ENCODE measurements at places on chromosomes 1 and 21. TPM values are rescaled to one million over a fixed set of nuclear protein-coding genes. Genes with fewer than 3 reads are reported as not detected.

- no peak for DNase-seq
Measured at GRCh38 chr1:36894824-36895223, 139.5 kb downstream of the GRIK3 start.

GRCh38 chr1:33047839-33048305, 11.2 kb upstream of the AK2 start:
- no peak for DNase-seq

INSRR gene
- total RNA-seq = 0.03 TPM

- DNase-seq = no peak
Measured at GRCh38 chr1:65527707-65528503, 107.4 kb downstream of the LEPR start.

DNA sequence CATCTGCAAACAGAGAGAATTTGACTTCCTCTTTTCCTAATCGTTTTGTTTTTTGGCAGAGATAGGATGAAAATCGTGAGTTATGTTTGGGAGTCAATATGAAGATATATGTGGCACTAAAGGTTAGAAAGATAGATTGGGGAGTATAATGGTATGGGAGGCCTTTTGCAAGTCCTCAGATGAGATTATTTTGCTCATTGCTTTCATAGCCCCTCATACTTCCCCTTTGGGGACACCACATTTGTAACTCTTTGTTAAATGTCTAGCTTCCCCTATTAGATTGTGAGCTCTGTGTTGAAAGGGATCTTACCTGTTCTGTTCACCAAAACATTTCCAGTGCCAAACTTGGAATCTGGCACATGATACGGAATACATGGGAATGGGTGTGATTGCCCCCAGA, 30.2 kb downstream of the RAVER2 start:
- DNase-seq = no peak

GRCh38 chr1:154666051-154666790, 58.2 kb upstream of the ADAR start:
- no peak for DNase-seq

GRCh38 chr1:20008391-20008841, 29.0 kb upstream of the PLA2G2A start:
- no peak for DNase-seq

GRCh38 chr1:55035904-55036303, 3.4 kb upstream of the PCSK9 start:
- DNase-seq = no peak

- DNase-seq = no peak
Measured at GRCh38 chr1:8395433-8395866, 77.5 kb downstream of the SLC45A1 start.

- DNase-seq = no peak
Measured at GRCh38 chr21:44579833-44580144, 615 bp downstream of the KRTAP10-5 start.

DNA sequence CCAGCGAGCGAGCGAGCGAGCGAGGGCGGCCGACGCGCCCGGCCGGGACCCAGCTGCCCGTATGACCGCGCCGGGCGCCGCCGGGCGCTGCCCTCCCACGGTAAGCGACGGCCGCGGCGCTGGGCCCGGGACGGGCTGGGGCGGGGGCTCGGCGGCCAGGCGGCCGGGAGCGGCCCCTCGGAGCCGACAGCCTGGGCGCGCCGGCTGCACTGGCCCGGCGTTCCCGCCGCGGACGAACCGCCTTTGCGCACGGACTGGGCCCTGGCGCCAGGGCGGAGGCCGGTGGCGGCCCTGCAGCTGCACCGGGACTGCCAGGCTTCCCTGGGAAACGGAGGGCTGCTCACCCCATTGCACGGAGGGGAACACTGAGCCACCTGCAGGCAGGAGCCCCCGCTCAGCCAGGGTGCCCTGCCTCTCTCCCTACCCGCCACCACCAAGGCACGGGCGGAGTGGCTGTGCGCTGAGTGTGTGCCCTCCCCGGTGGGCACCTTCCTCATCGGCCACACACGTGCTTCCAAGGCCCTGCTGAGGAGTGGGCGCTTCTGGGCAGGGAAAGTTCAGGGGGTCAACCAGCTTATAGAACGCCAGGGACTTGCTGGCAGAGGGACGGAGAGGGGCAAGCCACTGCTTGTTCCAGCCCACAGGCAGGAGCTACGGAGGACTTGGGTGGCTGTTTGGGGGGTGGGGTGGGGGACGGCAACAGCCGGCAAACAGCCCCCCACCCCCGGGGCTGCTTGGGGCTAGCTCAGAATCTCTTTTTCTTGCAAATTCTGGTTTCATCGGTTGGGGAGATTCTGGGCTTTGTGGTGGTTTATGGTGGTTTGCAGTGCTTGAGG, 532 bp downstream of the CSF1 start:
- no peak for DNase-seq

KCNE1 gene
- total RNA-seq = 13.7 TPM

PPCS gene
- 56.4 TPM for total RNA-seq

- DNase-seq = no peak
Measured at GRCh38 chr1:55180075-55180670, 35.0 kb downstream of the USP24 start.

S100A4 gene
- total RNA-seq = 657 TPM

DNA sequence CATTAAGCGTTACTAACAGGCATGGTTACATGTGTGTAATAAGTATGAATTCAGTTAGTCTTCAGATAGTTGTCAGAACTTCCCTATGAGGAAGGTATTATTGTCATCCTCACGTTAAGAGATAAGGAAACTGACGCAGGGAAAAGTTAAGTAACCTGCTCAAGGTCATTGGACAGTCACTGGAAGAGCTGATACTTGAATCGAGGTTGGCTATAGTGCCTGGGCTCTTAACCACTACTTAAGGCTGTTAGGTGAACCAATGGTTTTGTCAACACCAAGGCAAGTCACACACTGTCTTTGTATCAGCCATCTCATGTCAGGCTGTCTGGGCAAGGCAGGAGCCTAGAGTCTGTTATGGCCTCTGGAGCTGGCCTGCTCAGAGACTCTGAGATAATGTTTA, 16.2 kb downstream of the MFSD2A start:
- peak; percentile 50 for DNase-seq

GRCh38 chr21:33820798-33821197, 94.8 kb downstream of the ATP5PO start:
- DNase-seq = no peak
